ENCODE measurements at places on chromosomes 7 and 10. TPM values are rescaled to one million over a fixed set of nuclear protein-coding genes. Genes with fewer than 3 reads are reported as not detected.

HABP2 gene
- total RNA-seq = not detected

C1GALT1 gene
- 28.8 TPM for total RNA-seq

SPDYE5 gene
- total RNA-seq = not detected

MRLN gene
- total RNA-seq = not detected

BLOC1S2 gene
- 43.3 TPM for total RNA-seq

PLXDC2 gene
- total RNA-seq = 2.9 TPM

TAS2R5 gene
- 0.53 TPM for total RNA-seq

HERC4 gene
- 42.5 TPM for total RNA-seq
